CD4-positive, alpha-beta T cell treated with Interleukin-12 subunit alpha and Interleukin-12 subunit beta, for 1 hour (primary cell): ENCODE measurements at places on chromosomes 11 and 22.

DNA sequence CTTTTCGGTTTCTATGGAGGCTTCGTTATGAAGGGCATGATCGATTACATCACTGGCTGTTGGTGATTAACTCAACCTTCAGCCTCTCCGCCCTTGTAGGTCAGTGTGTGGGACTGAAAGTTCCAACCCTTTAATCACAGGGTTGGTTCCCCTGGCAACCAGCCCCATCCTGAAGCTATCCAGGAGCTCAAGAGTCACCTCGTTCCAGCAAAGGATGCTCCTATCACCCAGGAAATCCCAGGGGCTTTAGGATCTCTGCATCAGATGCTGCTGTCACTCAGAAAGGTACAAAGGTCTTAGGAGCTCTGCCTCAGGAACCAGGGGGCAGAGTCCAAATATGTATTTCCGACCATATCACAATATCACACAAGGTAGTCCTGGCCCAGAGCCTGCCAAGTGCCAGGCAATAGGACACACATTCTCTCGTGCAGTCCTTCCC lies 123.5 kb upstream of the PARVA start:
- DNase-seq = no peak

DNA sequence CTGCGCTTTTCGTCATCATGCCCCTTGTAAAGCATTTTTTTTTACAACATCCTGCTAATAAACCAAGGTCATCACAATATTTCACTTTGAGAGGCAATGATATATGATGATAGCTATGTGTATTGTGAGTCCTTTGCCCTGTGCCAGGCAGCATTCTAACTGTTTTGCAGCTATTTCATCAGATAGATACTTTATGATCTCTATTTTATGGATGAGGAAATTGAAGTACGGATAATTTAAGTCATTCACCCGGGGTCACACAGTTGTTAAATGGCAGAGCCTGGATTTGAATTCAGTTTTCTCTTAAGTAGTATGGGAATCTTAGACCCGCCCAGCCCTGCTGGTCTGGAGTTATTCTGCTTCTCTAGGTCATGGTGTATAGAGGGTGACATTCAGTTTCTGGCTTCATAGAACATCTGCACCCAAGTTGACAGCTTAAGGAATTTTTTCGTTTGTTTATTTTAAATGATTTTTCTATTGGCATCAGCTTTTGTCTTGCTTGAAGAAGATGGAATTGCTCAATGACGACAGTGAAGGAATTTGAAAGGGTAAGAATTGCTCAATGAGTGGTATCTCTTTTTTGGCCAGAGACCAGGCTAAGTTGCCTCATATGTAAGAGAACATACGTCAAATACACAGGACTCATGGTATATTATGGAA lies 926 bp downstream of the PRR5L start:
- DNase-seq = no peak

DNA sequence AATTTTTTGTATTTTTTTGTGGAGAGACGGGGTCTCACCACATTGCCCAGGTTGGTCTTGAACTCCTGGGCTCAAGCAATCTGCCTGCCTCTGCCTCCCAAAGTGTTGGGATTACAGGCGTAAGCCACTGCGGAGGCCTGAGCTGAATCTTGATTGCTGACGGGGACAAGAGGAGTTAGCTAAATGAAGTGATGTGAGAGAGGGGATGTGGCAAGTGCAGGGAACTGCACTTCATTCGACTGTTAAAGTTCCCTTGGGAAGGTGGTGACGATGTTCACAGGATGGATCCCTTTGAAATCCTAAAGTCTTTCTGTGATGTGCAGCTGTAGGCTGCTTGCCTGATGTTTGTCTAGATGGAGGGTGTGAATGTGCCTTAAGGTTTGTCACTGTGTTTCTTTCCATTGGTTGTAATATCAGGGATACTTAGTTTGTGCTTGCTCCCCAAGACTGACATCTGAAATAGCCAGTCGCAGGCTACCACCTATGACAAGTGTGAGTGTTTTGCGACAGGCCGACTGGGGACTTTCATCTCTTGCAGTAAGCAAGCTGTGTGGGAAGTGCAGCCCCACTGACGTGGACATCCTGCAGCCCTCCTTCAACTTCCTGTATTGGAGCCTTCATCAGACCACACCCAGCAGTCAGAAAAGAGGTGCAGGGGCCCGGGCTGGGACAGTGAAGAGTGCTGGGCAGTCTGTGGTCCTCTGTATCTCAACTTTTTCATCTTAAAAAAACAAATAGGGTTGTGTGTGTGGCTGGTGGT lies 19.6 kb upstream of the CCDC134 start:
- peak; percentile 95 for DNase-seq

DNA sequence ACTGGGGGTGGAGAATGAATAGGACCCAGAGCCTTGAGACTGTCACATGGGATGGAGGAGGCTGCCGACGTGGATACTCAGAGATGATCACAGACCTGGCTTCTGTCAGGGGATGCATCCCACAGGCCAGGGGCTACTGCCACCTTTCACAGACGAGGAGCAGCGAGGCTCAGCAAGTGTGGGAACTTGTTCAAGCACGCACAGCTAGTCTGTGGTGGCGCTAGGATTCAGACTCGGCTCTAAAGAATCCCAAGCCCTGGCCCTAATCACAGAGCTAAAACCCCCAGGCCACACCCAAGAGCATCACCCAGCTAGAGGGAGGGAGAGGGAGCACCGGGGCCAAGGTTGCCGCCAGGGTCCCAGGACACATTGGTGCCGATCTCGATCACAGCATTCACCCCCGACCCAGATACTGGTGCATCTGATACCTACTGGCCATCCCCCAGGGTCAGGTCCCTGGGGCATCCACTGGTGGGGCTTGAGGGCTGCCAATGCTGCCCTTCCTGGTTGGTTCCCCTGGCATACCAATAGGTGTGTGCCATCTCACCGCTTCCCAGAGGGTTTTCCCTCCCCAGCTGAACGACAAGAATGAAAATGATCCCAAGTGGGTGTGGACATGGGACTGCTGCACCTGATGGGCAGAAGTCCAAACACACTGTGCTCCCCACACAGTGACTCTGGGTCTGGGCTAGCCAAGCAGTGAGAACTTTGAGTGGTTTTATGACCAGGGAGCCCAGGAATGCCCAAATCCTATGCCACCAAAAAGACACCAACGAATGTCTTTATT lies 6.2 kb downstream of the CHST1 start:
- no peak for DNase-seq

DNA sequence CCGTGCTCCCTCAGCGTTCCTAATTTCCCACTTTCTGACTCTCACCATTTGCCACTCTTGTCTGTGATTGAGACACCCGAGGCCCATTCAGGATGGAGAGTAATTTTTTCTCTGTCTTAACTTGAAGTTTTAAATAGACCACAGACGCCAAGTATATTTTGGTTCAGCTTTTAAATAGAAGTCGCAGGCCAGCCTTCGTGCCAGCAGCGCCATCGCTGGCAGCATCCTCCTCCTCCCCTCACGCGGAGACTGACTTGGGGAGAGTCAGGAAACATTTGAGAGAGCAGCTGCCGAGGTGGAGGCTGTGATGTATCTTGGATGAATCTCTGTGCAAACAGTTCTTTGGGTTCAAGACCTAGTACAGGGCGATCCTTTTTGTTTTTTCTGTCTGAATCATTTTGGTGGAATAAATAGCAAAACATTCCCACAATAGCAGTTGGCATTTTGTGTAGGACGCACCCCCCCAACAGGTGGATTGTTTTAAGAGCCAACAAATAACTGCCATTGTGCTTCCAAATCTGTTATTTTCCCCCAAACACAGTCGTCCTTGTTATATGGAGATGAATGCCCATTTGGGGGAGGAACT lies 889 bp upstream of the DMC1 start:
- peak; percentile 34 for DNase-seq

- DNase-seq = no peak
These were observed 106.2 kb downstream of the RASSF10 start for GRCh38 chr11:13115380-13115675.

GRCh38 chr11:32510039-32510438 lies 73.6 kb upstream of the EIF3M start:
- no peak for DNase-seq

GRCh38 chr11:26043665-26044064 lies 288.3 kb upstream of the ANO3 start:
- no peak for DNase-seq

GRCh38 chr11:116804001-116804400 lies 12.3 kb upstream of the APOA5 start:
- DNase-seq = no peak

DNA sequence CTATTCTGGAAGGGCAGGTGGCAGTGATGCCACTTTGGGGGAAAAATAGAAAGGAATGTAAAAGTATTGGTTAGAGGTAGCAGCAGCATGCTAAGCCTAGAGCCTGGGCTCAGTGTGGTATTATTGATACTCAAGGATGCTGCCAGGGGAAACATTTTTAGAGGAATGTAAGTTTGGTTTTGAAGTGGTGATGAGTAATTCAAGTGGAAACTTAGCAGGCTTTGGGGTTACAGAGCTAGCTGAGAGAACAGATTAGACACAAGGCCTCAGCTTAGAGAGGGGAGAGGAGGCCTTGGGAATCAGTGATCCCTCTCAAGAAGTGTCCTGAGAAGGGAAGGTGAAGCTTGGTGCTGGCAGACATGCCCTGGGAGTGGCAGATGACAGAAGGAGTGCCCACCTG lies 32.9 kb upstream of the DDI1 start:
- no peak for DNase-seq

- no peak for DNase-seq
These were observed 33.1 kb upstream of the PAMR1 start for GRCh38 chr11:35558513-35558912.

GRCh38 chr11:12598330-12599256 lies 75.6 kb upstream of the TEAD1 start:
- no peak for DNase-seq

- DNase-seq = no peak
These were observed 1.1 kb downstream of the SLC22A6 start for GRCh38 chr11:62983536-62984199.

GRCh38 chr11:66491315-66491935 lies 11.2 kb downstream of the DPP3 start:
- no peak for DNase-seq

DNA sequence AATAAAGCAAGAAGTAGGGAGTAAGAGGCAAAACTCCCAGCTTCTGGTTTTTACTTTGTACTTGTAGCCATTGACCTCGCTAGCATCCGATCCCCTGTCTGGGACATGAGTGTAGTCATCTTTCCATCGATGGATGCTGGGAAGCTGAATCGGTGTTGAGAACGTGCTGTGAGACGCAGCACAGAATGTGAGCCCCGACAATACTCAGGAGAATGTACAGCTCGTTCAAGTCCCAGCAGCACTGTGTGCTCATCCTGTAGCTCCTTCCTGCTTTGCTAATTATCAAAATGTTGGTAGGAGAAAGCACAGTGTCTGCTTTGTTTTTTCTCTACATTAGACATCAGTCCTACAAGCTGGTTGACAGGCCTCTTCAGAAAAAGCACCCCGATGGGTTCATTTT lies 56.6 kb downstream of the JAM3 start:
- no peak for DNase-seq

GRCh38 chr22:31537019-31537535 lies 40.7 kb downstream of the SFI1 start:
- peak; percentile 12 for DNase-seq

GRCh38 chr11:76742902-76743301 lies 40.3 kb upstream of the TSKU start:
- DNase-seq = no peak

- DNase-seq = no peak
These were observed 60.2 kb upstream of the WNT11 start for GRCh38 chr11:76266286-76267100.

- DNase-seq = no peak
These were observed 357.0 kb downstream of the LRRC4C start for GRCh38 chr11:41102471-41102870.

DNA sequence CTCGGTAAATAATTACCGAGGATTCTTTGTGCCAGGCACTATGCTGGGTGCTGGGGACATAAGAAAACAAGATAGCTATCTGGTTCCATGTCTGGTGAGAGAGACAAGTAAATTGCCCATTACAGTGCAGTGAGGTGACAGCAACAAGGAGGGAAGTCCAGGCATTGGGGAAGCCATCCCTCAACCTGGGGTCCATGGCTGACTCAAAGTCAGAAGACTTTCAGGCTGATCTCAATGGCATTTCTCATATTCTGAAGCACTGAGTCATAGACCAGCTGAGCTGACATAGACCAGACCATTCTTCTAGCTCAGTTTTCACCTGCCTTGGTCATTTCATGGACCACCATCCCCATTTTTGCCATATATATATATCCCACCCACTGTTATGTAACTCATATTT lies 158.8 kb downstream of the TTC17 start:
- no peak for DNase-seq

- no peak for DNase-seq
These were observed 24.7 kb downstream of the EXT2 start for GRCh38 chr11:44120169-44120568.

- DNase-seq = no peak
These were observed 9.1 kb downstream of the RPS6KA4 start for GRCh38 chr11:64367931-64368672.

- DNase-seq = peak; percentile 35
These were observed 12.6 kb upstream of the MAPK8IP1 start for GRCh38 chr11:45872651-45873356.

DNA sequence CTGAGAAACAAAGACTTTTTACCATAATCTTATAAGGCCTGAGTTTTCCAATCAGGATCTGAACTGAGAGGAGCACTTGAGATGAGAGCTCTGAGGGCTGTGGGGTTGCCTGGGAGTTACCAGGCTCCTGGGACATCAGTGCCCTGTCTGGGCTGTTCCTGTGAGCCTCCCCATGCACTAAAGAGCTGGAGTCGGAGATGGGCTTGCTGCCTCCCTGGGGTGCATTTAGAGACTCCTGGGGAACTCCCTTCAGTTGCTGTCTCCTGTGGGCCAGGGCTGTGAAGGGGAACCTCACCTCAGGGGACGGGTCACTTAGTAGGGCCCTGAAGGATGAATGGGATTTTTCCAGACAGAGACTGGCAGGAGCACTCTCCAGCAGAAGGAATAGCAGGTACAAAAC lies 33.3 kb downstream of the KCNC1 start:
- no peak for DNase-seq

- no peak for DNase-seq
These were observed 141.2 kb downstream of the CTTN start for GRCh38 chr11:70539360-70540095.

- DNase-seq = no peak
These were observed 86.5 kb upstream of the SLC6A5 start for GRCh38 chr11:20512869-20513268.

DNA sequence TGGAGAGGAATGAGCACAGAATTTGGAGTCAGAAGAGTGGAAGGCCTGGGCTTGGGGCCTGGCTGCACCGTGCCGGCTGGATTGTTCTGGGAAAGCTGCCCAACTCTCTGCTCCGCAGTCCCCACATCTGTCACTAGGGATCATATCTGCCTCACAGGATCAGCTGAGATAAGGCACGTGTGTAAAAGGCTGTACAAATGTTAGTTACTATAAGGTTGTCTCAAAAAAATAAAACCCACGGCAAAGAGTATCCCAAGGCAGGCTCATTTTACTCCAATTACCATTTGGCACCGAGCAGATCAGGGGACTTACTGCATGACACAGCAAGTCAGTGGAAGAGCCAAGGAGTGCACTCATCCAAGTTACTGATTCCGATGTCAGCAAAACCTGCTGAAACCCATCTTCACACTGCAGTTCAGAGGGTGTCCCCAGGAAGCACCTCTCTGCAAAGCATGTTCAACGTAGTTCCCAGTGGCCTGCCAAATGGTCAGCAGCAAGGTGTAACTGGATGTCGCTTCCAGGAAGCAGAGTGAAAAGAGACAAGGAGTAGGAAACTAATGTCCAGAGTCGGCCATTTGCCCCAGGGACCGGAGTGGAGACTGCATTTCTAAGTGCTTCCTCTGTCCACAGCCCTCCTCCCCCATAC lies 18.1 kb upstream of the MRTFA start:
- no peak for DNase-seq

GRCh38 chr11:65849771-65850216 lies 8.2 kb downstream of the CFL1 start:
- DNase-seq = no peak

- no peak for DNase-seq
These were observed 51.5 kb upstream of the HORMAD2 start for GRCh38 chr22:30028731-30029130.
